ENCODE measurements at places on chromosomes 5 and 9.

GRCh38 chr5:60487885-60488442, 212.0 kb downstream of the DEPDC1B start:
- no peaks in the 10 kb centered on the region for H3K36me3 ChIP-seq
- H3K4me3 ChIP-seq, result peak overlapping the region; percentile 41
- H3K4me1 ChIP-seq, result peaks cover 41% of the 10 kb centered on the region

GRCh38 chr5:146589028-146589345, 73.0 kb upstream of the GPR151 start:
- H3K4me1 ChIP-seq, result no peaks in the 10 kb centered on the region
- no peak overlapping the region for H3K27ac ChIP-seq
- H3K4me3 ChIP-seq, result no peak overlapping the region
- DNase-seq, result no peak
- H3K36me3 ChIP-seq, result no peaks in the 10 kb centered on the region

- no peaks in the 10 kb centered on the region for H3K27me3 ChIP-seq
- no peaks in the 10 kb centered on the region for H3K4me1 ChIP-seq
- H3K27ac ChIP-seq, result no peak overlapping the region
- H3K36me3 ChIP-seq, result peaks cover 98% of the 10 kb centered on the region
- no peak overlapping the region for H3K4me3 ChIP-seq
- no peak for DNase-seq
Measured at GRCh38 chr9:137759649-137760321, 117.8 kb upstream of the CACNA1B start.

GRCh38 chr5:175738602-175739133, 80.8 kb downstream of the HRH2 start:
- H3K27ac ChIP-seq, result no peak overlapping the region
- H3K4me1 ChIP-seq, result no peaks in the 10 kb centered on the region
- peaks cover 79% of the 10 kb centered on the region for H3K27me3 ChIP-seq
- no peak for DNase-seq

DNA sequence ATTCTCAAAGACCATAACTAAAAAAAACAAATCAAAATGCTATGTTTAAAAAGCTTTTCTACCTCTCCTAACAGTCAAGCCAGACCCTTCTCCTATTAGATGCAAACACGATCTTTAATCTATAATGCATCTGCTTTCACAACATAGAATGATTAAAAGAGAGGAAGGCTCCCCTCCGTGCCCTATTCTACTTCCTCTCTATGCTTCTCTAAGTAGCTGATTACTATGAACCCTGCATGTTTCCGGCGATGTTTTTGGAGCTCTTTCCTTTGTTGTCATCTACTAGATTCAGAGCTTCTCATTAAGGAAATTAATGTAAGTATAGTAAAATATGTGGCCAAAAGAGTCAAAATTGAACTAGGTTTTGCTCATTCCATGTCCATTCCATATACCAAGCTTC, 29.2 kb upstream of the CEP120 start:
- H3K4me1 ChIP-seq, result no peaks in the 10 kb centered on the region
- no peak for DNase-seq
- no peak overlapping the region for H3K27ac ChIP-seq
- no peaks in the 10 kb centered on the region for H3K27me3 ChIP-seq

DNA sequence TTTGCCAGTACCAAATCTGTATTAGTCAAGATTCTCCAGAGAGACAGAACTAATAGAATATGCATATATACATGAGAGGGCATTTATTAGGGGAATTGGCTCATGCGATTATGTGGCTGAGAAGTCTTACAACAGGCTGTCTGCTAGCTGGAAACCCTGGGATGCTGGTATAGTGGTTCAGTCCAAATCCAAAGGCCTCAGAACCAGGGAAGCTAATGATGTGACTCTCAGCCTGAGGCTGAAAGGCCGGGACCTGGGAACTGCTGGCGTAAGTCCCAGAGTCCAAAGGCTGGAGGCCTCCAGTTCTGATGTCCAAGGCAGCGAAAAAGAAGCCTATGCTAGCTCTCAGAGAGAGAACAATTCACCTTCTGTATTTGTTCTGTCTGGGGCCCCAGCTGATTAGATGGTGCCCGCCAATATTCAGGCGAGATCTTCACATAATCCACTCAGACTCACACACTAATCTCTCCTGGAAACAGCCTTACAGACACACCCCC, 84.1 kb downstream of the KIAA1958 start:
- H3K4me1 ChIP-seq, result peaks cover 13% of the 10 kb centered on the region
- H3K27ac ChIP-seq, result no peak overlapping the region
- DNase-seq, result peak; percentile 74
- H3K27me3 ChIP-seq, result no peaks in the 10 kb centered on the region
- no peak overlapping the region for H3K4me3 ChIP-seq

DNA sequence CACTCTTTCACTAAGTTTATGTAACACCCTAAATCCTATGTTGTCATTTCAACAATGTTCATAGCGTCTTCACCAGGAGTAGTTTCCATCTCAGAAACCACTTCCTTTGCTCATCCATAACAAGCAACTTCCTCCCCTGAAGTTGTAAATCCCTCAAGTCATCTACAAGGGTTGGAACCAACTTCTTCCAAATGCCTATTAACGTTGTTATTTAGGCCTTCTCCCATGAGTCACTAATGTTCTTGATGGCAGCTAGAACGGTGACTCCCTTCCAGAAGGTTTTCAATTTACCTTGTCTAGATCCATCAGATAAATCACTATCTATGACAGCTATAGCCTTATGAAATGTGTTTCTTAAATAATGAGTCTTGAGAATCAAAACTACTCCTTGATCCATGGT, 73.3 kb upstream of the TARS1 start:
- DNase-seq, result no peak
- H3K4me3 ChIP-seq, result no peak overlapping the region
- no peak overlapping the region for H3K27ac ChIP-seq
- no peaks in the 10 kb centered on the region for H3K4me1 ChIP-seq

- H3K4me1 ChIP-seq, result peaks cover 13% of the 10 kb centered on the region
- H3K27me3 ChIP-seq, result no peaks in the 10 kb centered on the region
- no peaks in the 10 kb centered on the region for H3K36me3 ChIP-seq
- DNase-seq, result peak; percentile 62
- H3K27ac ChIP-seq, result no peak overlapping the region
Measured at GRCh38 chr5:76332102-76332501, 71.0 kb upstream of the IQGAP2 start.

- H3K4me3 ChIP-seq, result no peak overlapping the region
- H3K4me1 ChIP-seq, result peaks cover 31% of the 10 kb centered on the region
- no peak overlapping the region for H3K27ac ChIP-seq
Measured at GRCh38 chr9:91103931-91104330, 257.8 kb downstream of the AUH start.

DNA sequence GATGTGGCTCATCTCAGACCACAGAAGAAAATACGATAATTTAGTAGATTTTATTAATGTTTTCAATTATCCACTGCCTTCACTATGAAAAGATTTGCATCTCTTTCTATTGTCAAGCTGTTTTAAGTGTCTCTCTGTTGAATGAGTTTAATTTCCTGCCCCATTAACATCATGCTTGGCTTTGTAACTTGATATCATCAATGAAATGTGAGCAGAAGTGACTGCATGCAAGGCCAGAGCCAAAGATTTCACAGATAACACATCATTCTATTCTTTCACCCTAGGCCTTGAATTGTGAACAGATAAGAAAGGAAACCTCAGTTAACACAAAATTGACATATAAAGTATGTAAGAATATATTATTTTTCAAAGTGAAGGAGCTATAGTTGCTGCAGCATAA, 986.4 kb upstream of the CDH18 start:
- no peaks in the 10 kb centered on the region for H3K27me3 ChIP-seq
- no peak overlapping the region for H3K4me3 ChIP-seq
- H3K36me3 ChIP-seq, result no peaks in the 10 kb centered on the region
- DNase-seq, result no peak
- H3K27ac ChIP-seq, result no peak overlapping the region

DNA sequence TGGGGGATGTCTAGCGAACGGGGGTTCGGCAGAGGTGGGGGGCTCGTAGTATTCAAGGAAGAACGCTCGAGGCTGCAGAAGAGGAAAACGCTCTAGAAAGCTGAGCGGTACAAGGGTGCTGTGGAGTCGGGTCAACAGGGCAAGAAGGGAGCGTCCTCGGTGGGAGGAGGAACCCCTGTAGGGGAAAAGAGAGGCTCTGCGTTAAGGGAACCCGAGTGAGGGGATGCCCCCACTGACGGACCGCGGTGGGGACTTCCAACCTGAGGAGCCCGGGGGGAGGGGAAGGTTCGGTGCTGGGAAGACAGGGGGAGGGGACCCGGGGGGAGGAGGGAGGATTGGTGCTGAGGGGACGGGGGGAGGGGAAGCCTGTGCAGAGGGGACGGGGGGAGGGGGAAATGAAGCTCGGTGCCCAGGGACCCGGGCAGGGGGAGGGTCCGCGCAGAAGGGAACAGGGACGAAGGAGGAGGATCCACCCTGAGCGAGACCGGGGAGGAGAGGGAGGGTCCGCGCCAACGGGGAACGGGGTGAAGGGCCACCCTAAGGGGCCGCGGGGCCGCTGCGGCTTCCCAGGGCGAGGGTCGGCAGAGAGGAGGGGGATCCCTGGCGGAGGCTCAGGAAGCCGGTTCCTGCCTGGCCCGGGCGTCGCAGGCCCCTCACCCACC, 621 bp downstream of the NR6A1 start:
- H3K4me1 ChIP-seq, result peaks cover 17% of the 10 kb centered on the region
- DNase-seq, result peak; percentile 76
- no peak overlapping the region for H3K27ac ChIP-seq
- no peaks in the 10 kb centered on the region for H3K36me3 ChIP-seq

DNA sequence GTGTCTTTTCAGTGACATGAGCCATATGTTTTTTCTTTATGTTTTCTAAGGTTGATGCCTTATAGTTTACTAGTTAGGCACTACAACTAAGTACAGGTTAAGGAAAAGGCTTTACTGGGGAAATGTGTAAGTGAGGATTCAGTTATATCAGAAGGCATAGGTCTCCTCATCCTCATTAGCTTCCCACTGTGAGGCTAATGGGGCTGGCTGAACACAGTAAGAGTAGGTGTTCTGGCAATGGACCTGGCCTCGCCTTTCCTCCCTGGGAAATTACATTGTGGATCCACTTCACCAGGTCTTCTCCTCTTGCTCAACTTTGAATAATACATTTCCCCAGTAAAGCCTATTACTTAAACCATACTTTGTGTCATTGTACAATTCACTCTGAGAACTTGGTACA, 225.5 kb downstream of the PTPRD start:
- H3K4me3 ChIP-seq, result no peak overlapping the region
- no peaks in the 10 kb centered on the region for H3K4me1 ChIP-seq
- no peak overlapping the region for H3K27ac ChIP-seq

GRCh38 chr9:109463924-109464625, 34.0 kb downstream of the PTPN3 start:
- no peak for DNase-seq
- no peaks in the 10 kb centered on the region for H3K27me3 ChIP-seq
- H3K4me3 ChIP-seq, result no peak overlapping the region
- H3K27ac ChIP-seq, result no peak overlapping the region

DNA sequence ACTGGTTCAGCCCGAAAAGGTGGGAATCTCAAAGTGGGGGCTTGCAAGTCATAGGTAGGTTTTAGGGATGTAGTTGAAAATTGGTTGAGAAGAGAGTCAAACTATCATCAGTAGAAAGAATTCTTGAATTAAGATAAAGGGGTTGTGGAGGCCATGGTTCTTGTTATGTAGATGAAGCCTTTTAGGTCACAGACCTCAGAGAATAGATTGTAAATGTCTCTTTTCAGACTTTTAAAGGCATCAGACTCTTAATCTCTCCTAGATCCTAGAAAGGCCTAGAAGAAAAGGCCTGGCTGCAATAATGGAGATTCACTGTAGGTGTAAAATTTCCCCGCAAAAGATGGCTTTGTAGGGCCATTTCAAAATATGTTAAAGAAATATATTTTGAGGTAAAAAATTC, 96.4 kb downstream of the PSAT1 start:
- no peaks in the 10 kb centered on the region for H3K36me3 ChIP-seq
- no peaks in the 10 kb centered on the region for H3K4me1 ChIP-seq
- peaks cover 5% of the 10 kb centered on the region for H3K27me3 ChIP-seq

- no peaks in the 10 kb centered on the region for H3K36me3 ChIP-seq
- no peaks in the 10 kb centered on the region for H3K4me1 ChIP-seq
- H3K4me3 ChIP-seq, result no peak overlapping the region
- DNase-seq, result no peak
- no peak overlapping the region for H3K27ac ChIP-seq
Measured at GRCh38 chr5:148796936-148797335, 29.5 kb upstream of the ADRB2 start.

GRCh38 chr5:13508559-13508958, 435.9 kb downstream of the DNAH5 start:
- no peak for DNase-seq
- no peaks in the 10 kb centered on the region for H3K27me3 ChIP-seq
- no peak overlapping the region for H3K27ac ChIP-seq
- no peak overlapping the region for H3K4me3 ChIP-seq

DNA sequence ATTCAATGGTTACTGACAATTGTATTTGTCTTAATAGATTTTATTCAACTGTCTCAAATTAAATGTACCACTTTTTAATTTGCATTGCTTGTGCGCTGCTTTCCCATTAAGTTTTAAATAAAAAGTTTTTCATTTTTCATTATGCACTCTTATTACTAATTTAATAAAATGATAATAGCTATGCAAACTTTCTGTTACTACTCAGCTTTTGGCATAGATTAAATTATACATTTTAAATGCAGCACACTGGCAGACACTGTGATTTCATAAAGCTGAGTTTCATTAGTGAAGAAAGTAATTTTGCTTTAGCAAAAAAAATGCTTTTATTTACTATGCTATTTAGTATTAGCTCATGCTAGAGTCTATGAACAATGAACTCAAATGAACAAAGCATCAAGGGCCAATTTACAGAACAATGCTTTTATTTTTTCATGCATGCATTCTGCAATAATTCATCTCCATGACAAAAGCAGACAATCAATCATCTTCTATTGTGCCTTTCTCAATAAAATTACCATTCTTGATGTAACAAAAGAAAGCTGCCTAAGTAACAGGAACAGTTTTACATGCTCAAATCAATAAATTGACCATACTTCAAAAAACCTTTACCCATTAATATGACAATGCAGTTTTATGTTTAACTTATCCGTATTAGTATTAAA, 595.2 kb upstream of the ARRDC3 start:
- H3K27ac ChIP-seq, result no peak overlapping the region
- no peaks in the 10 kb centered on the region for H3K36me3 ChIP-seq
- no peak for DNase-seq
- no peaks in the 10 kb centered on the region for H3K27me3 ChIP-seq

- no peaks in the 10 kb centered on the region for H3K4me1 ChIP-seq
- H3K27me3 ChIP-seq, result no peaks in the 10 kb centered on the region
- H3K27ac ChIP-seq, result no peak overlapping the region
- peaks cover 65% of the 10 kb centered on the region for H3K36me3 ChIP-seq
- no peak overlapping the region for H3K4me3 ChIP-seq
Measured at GRCh38 chr5:41851116-41851515, 19.1 kb downstream of the OXCT1 start.

GRCh38 chr5:78221964-78222451, 72.5 kb downstream of the AP3B1 start:
- peak; percentile 17 for DNase-seq
- H3K4me3 ChIP-seq, result no peak overlapping the region
- peaks cover 43% of the 10 kb centered on the region for H3K36me3 ChIP-seq
- no peaks in the 10 kb centered on the region for H3K4me1 ChIP-seq
- H3K27me3 ChIP-seq, result no peaks in the 10 kb centered on the region
- no peak overlapping the region for H3K27ac ChIP-seq

Data from stomach (tissue), 19 donors.